NCI-H748 treated with DMSO at 0.1 percent for 48 hours (cell line): ENCODE measurements at places on chromosomes 3 and 15.

DNA sequence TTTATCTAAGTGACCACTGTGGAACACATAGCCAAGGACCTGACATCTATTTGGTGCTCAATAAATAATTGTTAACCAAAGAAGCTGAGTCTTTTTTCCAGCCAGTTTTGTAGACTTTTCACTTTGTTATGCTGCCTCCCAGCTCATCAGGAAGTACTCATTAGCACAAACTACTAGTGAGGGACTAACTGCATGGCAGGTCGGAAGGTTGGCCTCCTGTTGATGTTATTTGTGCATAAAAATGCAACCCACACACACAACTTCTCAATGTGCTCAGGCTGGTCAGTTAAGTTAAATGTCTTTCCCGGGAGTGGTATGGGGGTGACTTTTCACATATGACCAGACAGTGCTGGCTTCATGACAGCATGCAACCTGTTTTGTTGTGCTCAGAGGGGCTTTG lies 263.0 kb upstream of the TOPAZ1 start:
- no peak for DNase-seq

GRCh38 chr3:52471371-52472238 lies 16.2 kb downstream of the NISCH start:
- no peak for DNase-seq

- DNase-seq = no peak
These were observed 617.9 kb downstream of the NTRK3 start for GRCh38 chr15:87638554-87639083.

DNA sequence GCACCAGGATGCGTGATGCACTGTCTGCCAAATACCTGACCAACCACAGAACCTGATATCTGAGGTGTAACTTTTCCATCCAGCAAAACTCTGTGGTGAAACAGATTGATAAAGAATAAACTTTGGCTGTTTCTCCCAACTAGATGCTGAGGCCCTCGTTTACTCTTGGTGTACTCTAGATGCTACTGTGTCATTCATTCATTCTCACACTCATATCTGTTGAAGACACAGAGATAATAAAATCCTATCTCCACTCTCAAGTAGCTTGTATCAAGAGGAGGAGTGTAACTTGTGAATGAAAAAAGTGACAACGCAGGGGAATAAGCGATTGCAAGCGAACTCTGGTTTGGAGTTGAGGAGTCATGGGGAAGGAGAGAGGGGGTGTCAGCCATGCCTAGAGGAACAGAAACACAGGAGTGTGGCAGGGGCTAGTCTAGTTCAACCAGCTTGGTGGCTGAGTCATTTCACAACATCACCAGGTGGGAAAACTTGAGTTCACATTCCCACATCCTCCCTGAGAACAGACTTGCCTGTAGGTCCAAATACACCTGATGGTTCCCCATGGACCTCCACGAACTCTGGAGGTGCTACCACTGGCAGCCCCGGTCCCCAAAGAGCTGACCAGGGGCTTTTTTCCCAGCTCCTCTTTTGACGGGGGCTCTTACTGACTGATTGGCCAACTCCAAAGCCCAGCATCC lies 73.3 kb upstream of the SNRK start:
- no peak for DNase-seq

- DNase-seq = no peak
These were observed 29.9 kb downstream of the CLDN11 start for GRCh38 chr3:170448584-170448983.

GRCh38 chr15:65969865-65970816 lies 100.8 kb downstream of the RAB11A start:
- DNase-seq = no peak

GRCh38 chr3:99645277-99646106 lies 7.1 kb downstream of the COL8A1 start:
- DNase-seq = no peak

GRCh38 chr3:129809297-129809696 lies 84.2 kb downstream of the TMCC1 start:
- no peak for DNase-seq

DNA sequence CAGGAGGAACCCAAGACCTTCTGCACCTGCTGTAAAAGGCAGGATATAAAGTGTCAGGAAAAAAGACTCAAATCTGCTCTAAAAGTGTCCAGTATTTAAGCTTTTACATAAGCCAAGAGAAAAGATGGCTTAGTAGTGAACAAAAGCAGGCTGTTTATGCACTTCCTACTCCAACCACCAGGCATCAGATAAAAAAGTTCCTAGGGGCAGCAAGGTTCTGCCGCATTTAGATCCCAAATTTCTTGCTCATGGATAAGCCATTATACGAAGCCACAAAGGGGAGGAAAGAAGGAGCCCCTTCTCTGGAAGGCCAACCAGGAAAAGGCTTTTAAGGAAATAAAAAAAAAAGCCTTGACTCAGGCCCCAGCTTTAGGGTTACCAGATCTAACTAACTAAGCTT lies 10.6 kb upstream of the SLC9C1 start:
- DNase-seq = no peak

GRCh38 chr3:71064956-71065763 lies 518.4 kb downstream of the FOXP1 start:
- peak; percentile 44 for DNase-seq

- no peak for DNase-seq
These were observed 116.0 kb downstream of the UACA start for GRCh38 chr15:70647396-70647795.

GRCh38 chr15:94644433-94644832 lies 413.1 kb downstream of the MCTP2 start:
- no peak for DNase-seq

DNA sequence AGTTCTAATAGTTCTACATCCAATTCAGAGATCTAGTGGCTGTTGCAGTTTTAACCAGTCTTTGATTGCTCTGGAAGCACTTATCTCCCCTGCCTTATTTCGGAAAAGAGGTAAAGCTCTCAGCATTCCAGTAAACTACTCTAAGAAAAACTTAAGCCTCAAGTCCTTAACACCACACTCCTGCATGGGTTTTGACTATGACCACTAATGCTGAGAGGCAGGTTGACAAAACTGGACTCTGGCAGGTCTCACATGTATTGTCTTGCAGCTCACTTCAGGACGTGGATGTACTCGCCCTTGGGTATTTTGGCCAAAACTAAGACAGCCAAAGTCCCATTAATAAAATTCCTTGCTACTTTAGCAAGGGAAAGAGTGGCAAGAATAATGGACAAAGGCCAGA lies 405.9 kb upstream of the GRM7 start:
- no peak for DNase-seq

DNA sequence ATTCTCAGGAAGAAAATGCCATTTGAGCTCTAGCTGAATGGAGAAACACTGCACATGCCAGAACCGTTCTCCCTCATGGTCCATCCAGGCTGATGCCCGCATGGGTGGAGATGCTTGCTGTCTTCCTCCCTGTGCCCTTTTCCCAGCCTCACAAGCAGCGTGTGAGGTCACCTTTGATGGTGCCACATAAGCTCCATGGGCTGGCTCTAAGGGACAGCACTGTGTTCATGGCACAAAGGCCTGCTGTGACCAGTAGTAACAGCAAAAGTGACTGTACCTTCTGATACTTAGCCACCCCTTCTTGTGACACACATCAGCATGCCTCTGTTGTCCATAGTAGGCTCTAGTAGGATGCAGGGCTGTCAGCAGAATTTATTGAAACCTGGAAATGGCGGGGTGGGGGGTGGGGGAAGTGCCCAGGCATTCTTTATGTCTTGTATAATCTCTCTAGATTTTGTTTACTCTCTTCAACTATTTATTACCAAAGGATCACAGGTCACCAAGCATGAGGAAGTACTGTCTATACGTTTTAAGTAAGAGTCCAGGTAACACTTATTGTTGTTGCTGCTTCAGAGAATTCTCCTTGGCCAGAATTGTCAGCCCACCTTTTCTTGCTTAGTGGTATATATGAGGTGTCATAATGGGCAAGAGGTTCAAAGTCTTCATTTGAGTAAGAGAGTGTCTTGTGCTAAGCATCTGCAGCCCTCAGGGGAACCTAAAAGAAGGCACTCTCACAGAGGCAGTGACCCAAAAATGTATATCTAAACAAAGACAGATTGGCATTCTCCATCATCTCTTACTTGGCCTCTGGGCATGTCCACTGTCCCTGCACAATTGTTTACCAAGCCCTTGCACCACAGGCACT lies 56.5 kb downstream of the RAB7A start:
- DNase-seq = no peak

DNA sequence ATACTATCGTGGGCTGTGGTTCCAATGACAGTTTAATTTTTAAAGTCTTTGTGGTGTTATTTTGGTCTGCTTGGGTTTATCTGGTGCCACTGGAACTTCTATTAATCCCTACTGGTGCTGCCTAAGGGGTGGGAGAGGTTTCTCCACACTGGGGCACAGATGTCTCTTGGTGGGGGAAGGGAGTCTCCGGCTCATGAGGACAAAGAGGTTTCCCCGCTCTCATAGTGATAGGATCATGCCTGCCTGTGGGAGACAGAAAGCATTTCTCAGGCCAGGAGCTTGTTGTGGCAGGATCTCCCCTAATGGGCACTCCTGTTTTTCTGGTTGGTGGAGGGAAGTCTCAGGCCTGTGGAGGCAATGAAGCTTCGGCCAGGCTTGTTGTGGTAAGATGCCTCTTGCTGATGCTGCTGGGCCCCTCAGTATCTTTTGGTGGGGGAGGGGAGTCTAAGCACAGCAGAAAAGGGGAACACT lies 84.3 kb upstream of the THRB start:
- no peak for DNase-seq

DNA sequence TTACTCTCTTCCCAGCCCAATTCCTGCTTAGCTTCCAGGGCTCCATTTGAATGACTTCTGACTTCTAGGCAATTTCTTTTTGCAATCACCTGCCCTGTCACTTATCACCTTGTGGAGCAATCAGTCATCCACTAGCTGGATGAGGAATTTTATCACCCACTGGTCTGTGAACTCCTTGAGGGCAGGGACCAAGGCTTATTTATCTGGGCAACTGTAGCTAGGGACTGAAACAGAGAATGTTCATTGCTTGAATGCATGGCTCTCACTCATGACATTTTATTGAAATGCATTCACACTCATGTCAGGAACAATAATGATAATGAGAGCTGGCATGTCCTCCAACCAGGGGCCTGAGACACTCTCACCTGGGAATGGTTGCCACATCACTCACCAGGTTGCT lies 15.5 kb downstream of the TNFAIP8L3 start:
- no peak for DNase-seq

- DNase-seq = no peak
These were observed 42.4 kb downstream of the PCSK6 start for GRCh38 chr15:101447168-101447533.

- no peak for DNase-seq
These were observed 14.4 kb downstream of the PML start for GRCh38 chr15:74008901-74009300.

GRCh38 chr3:152591515-152591914 lies 243.4 kb upstream of the P2RY1 start:
- no peak for DNase-seq

- no peak for DNase-seq
These were observed 15.7 kb downstream of the ACAN start for GRCh38 chr15:88818920-88819319.

- DNase-seq = no peak
These were observed 3.1 kb downstream of the MYLK start for GRCh38 chr3:123880998-123881561.

GRCh38 chr3:12229146-12229851 lies 59.6 kb upstream of the PPARG start:
- peak; percentile 3 for DNase-seq

DNA sequence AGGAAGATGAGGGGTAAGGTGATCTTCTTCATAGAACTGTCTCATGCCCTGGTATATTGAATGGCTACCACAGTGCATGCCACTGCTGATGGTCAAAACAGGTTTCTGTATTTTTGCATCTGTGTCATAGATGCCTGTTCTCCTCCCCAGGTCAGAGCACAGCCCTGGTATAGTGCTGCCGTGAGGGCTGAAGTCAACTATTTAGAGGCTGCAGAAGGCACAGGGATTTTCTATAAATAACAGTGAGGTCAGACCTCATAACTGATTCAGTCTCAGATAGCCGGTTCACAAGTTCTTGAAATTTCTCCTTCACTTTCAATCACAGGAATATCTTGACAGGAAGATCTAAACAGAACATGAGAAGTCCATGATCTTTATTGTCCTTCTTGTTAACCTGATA lies 99.2 kb upstream of the NUDT16 start:
- DNase-seq = no peak

- peak; percentile 50 for DNase-seq
These were observed 270.7 kb downstream of the GBE1 start for GRCh38 chr3:81490541-81491288.

- DNase-seq = no peak
These were observed 8.9 kb upstream of the SPPL2A start for GRCh38 chr15:50774450-50774849.

DNA sequence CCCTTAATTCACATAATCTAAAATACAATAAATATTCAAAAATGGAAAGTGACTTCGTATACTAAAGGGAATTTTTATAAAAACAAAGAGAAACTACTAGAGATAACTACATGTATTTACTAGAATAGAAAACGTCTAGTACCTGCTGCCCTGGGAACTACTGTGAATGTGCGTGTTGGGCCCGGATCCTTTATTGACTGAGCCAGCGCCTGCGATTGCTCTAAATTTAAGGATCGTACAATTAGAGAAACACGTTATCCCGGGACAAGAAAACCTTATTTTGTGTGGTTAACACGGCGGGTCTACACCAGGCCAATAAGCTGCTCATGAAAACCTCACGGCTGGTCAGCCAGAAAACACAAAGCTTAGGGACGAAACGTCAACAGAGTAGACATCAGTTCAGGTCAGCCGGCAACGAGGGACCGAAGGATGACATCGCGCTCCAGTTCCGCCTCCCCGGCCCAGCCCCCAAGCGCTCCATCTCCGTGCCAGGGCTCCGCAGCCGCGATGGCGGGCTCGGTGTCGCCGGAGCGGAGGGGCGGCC lies 555 bp downstream of the TM2D3 start:
- no peak for DNase-seq

GRCh38 chr15:42707873-42708544 lies 28.9 kb downstream of the CDAN1 start:
- no peak for DNase-seq

DNA sequence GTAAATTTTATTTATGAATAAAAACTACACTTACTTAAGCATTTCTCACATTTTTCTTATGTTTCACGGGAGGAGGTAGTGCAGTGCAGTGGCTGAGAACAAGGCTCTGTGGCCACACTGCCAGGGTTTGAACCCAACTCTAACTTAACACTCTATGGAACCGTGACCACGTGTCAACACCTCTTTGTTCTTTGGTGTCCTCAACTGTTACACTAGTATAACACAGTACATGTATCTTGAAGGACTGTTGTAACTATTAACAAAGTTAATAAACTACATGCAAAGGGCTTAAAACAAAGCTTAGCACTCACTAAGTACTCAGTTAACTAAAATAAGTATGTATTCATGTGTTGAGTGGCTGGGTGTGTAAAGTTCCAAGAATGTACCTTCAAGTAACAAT lies 19.5 kb downstream of the CD47 start:
- DNase-seq = no peak

DNA sequence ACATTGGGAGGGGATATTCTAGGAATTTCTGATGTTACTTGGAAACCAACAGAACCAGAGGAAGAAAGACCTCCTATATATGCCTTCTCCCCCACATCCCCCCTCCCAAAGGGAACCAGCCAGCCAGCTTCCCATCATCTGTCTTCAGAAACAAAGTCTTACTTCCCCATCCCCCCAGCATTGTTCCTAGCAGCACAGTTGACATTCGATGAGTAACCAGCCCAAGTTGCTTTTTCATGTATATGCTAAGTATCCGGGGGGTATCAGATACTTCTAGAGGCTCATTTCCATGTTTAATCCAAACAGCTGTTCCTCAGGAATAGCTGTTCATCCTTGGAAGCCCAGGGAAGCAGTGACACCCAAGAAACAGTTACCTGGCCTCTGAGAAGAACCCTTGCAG lies 16.0 kb downstream of the RMDN3 start:
- DNase-seq = no peak
